Activated T-helper 2 cell treated with anti-CD3 and anti-CD28 coated beads, Interferon-gamma antibody, Interleukin-2, Interleukin-4, amounts not matched to agents 10 μg/mL and 5 μg/mL and 100 μg/mL, durations not matched to agents 14 hours and 24 hours and 36 hours (primary cell): ENCODE measurements at places on chromosomes 4 and X.

- no peak for DNase-seq
Measured at GRCh38 chrX:122641136-122641535, 542.9 kb upstream of the GRIA3 start.

- no peak for DNase-seq
Measured at GRCh38 chrX:15059474-15059873, 186.3 kb downstream of the MOSPD2 start.

GRCh38 chr4:1504595-1505500, 98.6 kb upstream of the NKX1-1 start:
- DNase-seq, result no peak

- no peak for DNase-seq
Measured at GRCh38 chrX:18119856-18120255, 100.8 kb downstream of the BEND2 start.

DNA sequence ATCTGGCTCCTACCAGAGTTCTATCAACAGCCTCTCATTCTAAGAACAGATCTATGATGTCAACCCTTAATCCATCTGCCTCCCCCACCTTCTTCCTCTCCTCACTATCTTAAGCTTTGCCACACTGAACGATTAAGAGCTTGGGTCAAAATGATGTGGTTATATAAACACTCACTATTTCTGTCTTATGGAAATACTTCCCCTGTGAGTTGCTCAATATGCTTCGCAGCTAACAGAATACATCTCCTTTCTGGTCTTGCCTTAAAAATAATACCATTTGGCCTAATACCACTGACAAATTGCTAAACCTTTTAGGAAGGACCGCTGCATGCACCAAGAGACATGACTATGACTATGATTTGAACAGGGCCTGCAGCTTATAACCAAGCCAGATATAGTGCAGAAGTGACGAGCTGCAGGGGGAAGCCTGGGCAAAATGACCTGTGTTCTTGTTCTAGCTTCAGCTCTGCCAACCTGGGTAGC, 130.9 kb downstream of the RNF150 start:
- no peak for DNase-seq

- DNase-seq, result no peak
Measured at GRCh38 chrX:45295259-45295986, 94.7 kb upstream of the DIPK2B start.

- no peak for DNase-seq
Measured at GRCh38 chr4:114599903-114600552, 1.4 kb downstream of the UGT8 start.

GRCh38 chr4:150381036-150381435, 200.9 kb upstream of the MAB21L2 start:
- DNase-seq, result no peak

DNA sequence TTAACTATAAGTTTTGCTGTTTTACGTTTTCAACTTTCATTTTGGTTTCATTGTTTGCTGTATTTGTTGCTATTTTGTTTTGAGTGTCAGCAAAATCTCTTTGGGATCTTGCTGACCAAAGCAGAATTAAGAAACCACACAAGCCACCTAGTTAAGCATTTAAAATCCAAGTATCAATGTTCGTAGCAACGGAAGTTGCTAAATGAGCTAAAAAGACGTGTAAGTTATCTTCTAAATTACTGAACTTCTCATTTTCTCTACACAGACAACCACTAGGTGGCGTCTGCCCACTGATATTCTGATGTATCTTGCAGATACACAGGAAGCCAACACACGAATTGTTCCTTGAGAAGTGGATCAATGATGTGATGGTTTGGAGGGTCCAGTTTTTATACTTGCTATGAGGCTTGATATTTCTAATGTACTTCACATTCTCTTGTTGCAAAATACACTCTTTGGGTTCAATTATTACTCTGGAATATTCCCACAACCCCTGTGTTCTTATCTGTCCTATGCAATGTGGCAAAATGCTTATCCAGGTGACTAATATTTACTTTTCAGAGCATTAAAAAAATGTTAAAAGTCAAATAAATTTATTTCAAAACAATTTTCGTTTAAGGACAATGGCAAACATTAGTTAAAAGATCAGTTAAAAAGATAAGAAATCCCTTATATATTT, 250.5 kb downstream of the TECRL start:
- peak; percentile 10 for DNase-seq

DNA sequence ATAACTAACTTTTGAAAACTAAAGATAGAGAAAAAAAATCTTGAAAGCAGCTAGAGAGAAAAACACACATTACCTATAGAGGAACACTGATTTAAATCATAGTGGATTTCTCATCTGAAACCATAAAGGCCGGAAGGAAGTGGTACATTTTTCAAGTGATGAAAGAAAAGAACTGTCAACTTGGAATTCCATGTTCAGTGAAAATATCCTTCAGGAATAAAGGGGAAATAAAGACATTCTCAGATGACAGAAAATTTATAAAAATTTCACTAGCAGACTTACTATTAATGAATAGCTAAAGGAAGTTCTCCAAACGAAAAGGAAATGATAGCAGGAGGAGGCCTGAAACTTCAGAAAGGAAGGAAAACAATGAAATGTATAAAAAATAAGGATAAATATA, 7.6 kb upstream of the JADE3 start:
- DNase-seq, result no peak

GRCh38 chr4:4666693-4667621, 125.1 kb upstream of the STX18 start:
- DNase-seq, result no peak

- DNase-seq, result peak; percentile 78
Measured at GRCh38 chrX:21839334-21840192, at the start of gene MBTPS2. MBTPS2 (plus strand) TSS chrX:21839617; CDS start chrX:21839735, 118 bp downstream.

- DNase-seq, result no peak
Measured at GRCh38 chr4:80434238-80434637, 98.7 kb downstream of the CFAP299 start.

GRCh38 chr4:70836081-70836480, 3.6 kb downstream of the GRSF1 start:
- DNase-seq, result no peak

GRCh38 chr4:52640808-52641565, 18.1 kb downstream of the USP46 start:
- no peak for DNase-seq

DNA sequence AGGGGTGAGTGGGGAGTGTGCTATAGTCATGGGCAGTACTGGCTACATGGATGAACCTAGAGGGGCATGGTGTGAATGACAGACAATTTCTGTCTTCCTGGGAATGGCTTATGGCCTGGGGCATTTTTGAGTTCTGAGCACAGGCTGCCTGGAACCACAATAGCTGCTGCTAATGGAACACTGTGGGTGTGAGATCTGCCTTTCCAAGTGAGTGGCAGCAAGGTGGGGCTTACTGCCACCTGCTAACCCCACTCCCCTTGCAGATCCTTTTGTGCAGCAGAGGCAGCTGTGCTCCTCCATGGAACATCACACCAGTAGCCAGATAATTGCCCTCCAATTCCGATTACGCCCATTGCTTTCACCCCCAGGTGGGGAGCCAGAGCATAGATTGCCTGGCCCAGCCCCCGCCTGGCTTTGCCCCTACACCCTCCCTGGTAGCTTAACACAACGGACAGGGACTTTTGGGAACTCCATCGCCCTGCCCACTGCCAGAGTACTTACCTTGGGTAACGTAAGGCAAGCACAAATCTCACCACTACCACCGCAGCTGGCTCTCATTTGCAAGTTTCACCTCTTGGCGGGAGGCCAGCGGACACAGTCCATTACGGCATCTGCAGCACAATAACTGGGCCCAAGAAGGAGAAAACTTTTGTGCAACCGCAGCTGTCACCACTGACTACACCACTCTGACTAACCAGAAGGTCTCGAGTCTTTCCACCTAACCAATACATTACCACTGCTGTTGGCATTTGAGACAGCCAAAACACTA, 421.2 kb upstream of the NWD2 start:
- no peak for DNase-seq

- no peak for DNase-seq
Measured at GRCh38 chrX:11929476-11929875, 171.4 kb downstream of the MSL3 start.

GRCh38 chr4:8083086-8083825, 75.4 kb downstream of the ABLIM2 start:
- DNase-seq, result no peak

DNA sequence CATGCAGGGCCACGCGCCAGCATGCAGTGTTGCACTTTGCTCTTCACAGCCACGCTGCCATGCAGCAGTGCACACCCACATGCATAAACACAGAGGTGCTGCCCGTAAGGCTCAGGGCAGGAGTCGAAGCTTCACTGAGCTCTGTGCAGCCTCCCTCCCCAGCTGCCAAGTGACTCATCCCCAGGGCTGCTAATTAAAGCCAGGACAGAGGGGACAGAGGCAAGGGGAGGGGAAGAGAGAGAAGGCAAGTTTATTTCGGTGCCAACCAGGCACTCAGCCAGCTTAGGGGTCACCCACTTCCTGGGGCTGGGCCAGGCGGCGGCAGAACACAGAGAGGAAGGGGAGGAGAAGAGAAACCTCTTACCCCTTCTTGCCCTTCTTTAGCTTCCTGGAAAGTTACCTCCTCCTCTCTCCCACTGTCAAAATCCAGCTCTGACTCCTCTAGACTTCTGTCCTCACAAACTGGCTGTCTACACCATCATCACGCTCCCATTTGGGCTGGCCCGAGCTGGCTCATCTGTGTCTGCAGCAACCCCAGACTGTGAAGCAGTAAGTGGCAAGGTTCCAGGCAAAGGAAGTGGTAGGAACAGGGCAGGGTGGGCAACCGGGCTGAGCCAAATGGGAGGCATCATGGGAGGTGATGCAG, 6.2 kb upstream of the IQSEC2 start:
- DNase-seq, result no peak

DNA sequence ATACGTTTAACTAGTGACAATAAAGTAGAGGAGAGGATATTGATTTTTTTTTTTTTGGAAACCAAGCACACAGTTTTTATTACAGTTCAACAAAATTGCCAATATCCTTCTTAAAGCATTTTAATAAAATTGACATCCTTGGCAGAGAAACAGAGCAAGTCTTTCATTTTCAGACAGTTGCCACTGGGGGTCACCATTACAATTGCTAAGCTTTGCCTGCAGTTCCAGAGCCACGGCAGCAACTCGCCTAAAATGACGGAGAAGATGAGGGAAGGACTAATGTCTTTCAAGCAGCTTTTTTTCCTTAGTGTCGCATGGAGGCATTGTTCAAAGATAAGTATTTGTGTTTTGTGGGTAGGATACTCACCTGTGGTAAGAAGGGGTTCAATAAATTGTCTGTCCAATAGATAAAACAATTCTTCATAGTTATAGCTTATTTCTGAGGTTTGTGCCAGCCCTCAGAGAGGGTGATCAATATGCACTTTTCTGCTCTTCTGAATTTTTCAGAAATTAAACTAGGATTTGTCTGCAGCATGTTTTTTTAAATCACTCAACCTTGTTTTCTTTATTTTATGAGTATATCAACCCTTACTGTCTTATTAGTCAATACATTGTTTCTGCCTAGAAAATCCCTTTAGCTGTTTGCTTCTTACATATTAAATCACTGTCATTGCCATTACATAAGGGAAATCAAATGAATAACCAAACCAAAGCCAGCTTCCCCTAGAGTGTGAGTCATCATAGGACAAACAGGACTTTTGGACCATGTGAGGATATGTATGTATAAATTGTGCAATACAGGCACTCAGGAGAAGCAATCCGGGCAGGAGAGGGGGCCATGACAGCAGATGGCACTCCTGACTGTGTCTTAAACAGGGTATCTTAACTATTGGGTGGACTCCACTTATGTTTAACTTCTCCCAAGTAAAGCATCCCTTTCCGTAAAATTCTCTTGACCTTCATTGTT, 508.1 kb upstream of the ARX start:
- DNase-seq, result no peak

- no peak for DNase-seq
Measured at GRCh38 chr4:27148211-27148895, 287.7 kb downstream of the STIM2 start.

GRCh38 chrX:103585411-103586313, at the start of gene TCEAL4:
TCEAL4 (plus strand) TSS chrX:103585515; CDS start chrX:103586676, 1,161 bp downstream.
- DNase-seq, result no peak

DNA sequence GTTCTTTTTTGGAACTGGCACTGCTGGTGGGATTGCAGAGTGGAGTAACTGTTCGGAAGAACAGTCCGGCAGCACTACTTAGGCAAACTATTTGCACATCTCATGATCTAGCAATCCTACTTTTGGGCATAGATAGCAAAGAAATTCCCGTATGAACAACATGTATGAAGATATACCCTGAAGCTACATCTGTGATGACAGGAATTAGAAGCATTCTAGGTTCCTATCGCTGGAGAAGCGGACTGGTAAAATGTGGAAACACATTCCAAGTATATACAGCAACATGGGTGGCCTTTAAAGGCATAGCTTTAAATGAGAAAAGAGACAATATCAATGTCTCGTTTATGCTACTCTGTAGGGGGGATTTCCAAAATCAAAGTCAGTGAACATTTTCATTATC, 3.1 kb downstream of the DCAF16 start:
- DNase-seq, result no peak

DNA sequence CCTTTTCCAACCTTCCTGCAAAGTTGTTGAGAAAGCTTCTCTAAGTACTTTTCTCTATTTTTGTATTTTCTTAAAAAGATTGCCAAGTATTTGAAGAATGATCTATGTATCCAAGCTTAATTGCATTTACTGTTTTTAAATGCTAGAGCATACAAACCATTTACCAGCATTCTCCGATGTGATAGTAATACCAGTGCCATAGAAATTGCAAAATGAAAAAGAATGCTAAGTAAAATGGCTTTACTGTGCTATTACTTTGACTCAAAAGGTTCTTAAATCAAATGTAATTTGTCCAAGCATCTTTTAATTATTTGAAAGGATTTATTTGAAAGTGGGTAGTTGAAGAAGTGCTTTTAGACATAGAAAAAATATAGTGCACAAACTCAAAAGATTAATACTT, 1183.2 kb downstream of the RAPGEF2 start:
- DNase-seq, result no peak

- no peak for DNase-seq
Measured at GRCh38 chr4:41212616-41213203, 1.6 kb downstream of the APBB2 start.

- no peak for DNase-seq
Measured at GRCh38 chrX:76657499-76657898, 230.0 kb downstream of the MAGEE1 start.

GRCh38 chr4:89727238-89727637, 109.7 kb downstream of the SNCA start:
- no peak for DNase-seq
